Myocyte (in vitro differentiated cells): ENCODE measurements at places on chromosomes 2 and 18.
A peak's percentile ranks its signal among the peaks of the same experiment; 100 is the strongest.

DNA sequence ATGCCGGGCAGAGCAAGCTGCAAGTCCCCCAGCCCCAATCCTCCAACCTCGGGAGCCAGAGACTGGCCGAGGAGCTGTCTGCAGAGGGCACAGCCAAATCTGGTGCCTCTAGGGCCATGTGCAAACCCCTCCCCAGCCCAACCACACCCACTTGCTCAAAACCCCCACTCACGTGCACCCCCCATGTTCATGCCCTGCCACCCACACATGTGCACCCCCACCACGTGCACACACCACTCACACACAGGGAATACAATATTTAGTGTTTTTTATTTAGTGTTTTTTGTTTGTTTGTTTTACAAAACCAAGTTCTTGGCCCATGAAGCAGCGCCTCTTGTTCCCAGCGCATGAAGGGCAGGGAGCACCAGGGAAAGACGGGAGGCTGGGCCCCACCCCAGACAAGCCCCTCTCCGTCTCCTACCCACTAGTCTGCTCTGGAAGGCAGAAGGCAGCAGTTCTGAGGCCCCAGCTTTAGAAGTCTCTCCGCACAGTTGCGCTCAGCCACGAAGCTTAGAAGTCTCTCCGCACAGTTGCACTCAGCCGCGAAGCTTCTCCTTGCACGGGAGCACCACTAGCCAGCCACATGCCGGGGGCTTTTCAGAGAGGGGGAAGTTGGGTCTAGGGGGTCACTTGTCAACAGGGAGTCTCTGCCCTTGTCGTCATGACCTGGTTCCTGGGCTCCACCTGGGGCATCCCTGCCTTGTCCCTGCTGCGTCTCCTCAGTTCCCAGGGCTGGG lies 276.1 kb upstream of the HDAC4 start:
- DNase-seq = no peak

DNA sequence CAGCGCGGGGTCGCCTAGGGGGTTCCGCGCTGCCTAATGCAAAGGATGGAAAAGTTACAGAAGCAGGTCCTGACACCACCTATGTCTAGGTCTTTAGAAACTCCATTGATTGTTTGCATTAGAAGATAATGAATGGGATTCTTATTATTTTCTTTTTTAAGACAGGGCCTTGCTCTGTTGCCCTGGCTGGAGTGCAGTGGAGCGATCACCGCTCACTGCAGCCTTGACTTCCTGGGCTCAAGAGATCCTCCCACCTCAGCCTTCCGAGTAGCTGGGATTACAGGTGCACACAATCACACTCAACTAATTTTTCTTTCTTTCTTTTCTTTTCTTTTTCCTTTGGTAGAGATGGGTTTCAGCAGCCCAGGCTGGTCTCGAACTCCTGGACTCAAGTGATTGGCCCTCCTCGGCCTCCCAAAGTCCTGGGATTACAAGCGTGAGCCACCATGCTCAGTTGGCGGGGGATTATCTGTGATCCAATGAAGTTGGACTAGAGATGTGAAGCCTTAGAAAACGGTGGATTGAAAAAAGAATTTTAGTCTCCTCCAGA lies 761 bp upstream of the IDH1 start:
- DNase-seq = no peak

DNA sequence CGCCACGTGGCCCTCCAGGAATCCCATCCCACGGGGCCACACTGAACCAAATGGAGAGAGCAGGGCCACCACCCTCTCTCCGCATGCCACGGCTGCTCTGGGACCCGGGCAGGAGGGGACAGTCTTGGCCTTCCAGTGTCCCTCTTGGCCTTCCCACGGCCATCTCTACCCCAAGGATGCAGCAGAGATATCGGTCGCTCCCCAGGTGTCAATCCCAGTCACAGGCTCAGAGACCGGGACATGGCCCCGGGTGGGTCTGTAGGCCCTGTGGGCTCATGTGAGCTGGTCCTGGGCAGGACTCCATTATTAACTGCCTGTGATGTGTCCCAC lies 15.3 kb downstream of the CAPN10 start:
- no peak for DNase-seq

GRCh38 chr2:54332386-54332785 lies 76.4 kb upstream of the TSPYL6 start:
- DNase-seq = no peak

- no peak for DNase-seq
Measured at GRCh38 chr2:54750040-54750439, 26.6 kb downstream of the EML6 start.

DNA sequence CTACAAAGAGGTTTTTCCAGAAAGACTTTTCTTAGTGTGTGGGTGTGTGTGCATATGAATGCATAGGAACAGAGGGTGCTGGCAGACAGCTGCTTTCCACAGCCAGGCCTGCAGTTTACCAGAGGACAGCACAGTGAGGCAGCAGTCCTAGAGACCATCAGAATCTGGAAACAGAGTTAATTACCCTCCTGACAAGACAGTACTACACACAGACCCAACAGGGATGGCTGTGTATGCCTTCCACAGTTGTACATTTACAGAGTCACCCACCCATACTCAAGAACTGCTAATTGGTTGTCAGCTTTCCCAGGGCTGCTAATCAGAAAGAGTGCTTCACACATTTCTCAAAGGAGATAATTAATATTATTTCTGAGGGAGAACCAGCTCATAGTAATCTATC lies 104.7 kb downstream of the FEZ2 start:
- DNase-seq = no peak

DNA sequence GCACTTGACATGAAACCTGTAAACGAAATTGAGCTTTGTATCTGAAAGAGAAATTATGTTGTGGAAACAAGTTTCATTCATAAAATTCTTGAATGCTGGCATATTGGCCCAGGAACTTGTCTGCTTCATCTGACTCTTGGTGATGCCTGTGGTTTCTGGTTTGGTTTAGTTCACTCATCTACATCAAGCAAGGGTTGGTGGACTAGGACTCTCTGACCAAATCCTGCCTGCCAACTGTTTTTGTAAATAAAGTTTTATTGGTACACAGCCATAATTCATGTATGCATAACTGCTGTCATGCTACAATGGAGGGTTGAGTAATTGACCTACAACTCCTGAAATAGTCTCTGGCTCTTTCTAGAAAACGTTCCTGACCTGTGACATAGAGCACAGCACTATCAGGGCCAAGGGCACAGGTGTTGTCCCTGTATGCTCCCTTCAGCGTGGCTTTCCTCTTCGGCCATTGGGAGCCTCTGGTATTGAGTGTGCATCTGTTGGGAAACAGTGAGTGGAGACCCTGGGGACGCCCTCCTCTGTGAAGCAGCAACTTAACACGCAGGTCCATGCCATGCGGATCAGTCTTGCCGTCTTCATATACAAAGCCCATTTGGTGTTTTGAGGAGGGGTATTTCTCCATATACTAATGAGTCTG lies 226.3 kb downstream of the SH3RF3 start:
- DNase-seq = no peak

- DNase-seq = no peak
Measured at GRCh38 chr2:84821806-84822205, 59.1 kb downstream of the TRABD2A start.

DNA sequence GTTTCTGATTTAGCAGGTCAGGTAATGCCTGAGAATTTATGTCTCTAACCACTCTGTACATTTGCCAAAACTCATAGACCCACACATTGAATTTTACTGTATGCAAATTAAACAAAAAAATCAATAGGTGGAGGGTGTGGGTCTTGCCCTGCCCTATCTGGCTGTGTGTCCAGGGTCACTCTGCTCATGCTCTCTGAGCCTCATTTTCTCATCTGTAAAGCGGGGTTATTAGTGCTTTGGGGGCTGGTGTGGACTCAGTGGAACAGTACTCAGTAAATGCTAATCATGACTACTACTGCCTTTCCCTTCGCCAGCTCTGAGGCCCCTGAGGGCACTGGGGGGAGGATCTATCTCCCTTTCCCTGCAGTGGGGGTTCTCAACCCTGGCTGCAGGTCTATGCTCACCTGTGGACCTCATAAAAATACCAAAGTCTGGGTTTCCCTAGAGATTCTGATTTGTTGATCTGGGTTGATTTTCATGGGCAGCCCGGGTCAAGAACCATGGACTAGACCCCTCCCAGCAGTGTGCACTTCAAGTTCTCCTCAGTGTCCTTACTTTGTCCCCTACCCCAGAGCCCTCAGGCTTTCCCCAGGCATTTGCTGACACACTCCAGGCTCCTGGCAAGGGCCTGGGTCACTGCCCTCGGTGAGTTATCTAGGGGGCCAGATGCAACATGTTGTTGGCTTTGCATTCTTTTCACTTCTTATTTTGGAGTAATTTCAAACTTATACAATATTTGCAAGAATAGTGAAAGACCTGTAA lies 27.5 kb downstream of the MTHFD2 start:
- no peak for DNase-seq

DNA sequence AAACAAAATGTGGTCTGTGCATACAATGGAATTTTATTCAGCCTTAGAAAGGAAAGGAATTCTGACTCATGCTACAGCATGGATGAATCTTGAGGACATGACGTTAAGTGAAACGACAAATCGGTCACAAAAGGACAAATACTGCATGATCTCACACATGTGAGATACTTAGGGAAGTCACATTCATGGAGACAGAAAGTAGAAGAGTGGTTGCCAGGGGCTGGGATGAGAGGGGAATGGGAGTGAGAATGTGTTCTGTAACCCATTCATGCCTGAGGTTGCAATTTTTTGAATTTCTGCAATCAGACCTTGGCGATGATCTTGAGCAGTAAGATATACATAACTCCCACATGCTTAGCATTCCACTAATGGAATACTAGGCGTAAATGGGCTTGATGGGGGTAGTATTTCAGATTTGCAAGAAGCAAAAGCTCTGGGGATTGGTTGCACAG lies 22.0 kb downstream of the FHL2 start:
- DNase-seq = no peak

DNA sequence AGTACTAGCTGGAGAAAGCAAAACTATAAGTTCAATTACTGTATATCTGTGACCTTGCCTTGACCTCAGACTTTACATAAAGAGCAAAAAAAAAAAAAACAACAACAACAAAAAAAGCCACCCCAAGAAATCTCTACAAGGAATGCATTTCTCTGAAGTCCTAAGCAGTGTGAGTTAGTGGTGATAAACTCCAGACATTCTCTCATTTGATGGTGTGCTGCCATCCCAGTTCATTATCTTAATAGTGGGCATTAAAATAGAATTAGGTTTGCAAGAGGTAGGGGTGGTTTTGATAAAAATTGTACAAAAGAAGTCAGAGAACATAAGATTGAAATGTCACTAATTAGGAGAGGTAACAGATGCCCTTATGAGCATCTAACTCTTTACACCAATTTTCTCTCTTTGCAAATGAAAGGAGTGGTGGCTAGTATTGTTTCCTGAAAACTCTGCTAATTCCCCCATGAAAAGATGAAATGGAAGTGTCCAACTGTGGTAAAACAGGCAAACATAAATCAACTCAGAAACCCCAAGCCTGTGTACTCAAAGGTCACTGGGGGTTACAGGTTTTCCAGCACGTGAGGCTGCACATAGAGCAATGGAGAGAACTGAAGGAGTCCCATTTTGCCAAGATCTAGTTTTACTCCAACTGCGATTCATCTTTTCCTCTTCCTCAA lies 131.9 kb downstream of the MEIS1 start:
- DNase-seq = no peak

- DNase-seq = peak; percentile 99
Measured at GRCh38 chr2:216774620-216775019, 79.3 kb upstream of the IGFBP5 start.

GRCh38 chr2:33786881-33787280 lies 187.8 kb upstream of the FAM98A start:
- no peak for DNase-seq

DNA sequence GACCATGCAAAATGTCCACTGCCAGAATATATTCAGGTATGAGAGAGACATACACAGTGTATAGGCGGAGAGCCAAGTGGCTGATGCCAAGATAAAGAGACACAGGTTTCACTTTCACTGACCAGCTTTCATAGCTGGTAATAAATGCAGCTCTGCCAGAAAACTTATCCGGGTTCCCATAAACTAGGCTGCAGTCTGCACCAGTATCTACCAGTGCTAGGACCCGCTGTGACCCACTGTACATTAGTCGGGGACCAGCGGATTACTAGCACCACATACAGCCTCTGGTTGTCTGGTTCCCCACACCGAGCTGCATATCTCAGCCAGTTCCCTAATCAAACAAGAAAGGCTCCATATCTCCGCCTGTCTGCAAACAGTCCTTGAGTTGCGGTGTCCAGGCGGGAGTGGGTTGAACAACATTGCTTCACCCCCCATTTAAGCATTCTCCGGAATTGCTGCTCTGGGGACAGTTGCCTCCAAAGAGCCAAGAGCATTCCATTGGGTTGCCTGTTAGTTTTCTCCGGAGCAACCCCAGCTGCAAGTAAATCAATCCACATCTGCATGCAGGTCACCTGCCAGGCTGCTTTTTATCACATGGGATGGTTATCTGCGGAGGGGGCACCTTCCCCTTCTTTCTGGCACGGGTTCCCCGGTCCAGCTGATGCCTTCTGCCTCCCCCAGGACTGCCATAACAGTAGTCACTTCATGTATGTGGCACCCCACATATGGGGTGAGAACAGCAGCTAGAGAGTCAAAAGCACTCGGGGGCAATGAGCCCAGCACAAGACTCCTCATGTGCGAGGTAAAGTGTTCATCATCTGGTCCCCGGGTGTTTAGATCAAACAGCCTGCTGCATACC lies 18.0 kb upstream of the KLHL23 start:
- no peak for DNase-seq

- DNase-seq = no peak
Measured at GRCh38 chr2:206764673-206765241, 371 bp downstream of the MDH1B start.

DNA sequence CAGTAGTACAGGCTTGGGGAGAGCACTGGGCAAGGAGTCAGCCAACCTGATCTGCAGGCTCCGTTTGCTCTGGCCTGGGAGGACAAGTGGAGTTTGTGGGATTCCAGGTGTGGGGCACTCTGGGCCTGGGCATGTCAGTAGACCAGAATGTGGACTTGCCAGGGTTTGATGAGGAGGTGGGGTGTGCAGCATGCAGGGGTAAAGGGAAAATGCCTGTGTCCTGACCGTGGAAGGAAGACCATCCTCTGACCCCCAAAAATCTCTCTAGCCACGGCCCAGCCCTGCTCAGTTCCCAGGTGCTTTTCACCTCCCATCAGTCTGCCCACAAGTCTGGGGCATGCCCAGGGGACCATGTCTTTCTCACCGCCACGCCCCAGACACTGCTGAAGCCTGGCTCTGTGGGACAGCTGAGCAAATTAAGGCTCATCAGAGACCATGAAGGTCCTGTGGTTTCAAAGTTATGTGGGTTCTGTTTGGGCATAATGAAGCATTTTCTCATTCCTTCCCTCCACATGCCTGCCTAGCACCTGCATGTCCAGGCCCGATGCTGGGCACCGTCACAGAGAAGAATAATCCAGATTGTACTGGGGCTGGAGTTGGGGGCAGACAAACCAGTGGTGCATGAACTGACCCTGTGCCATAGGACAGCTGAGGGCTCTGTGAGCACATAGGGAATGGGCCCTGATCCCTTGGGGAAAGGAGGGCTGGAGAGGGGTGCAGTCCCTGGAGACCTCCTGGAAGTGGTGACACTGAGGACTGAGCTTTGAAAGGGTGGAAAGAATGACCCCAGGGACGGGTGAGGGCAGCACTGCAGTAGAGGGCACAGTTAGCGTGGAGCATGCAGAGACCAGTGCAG lies 6.5 kb upstream of the KCNF1 start:
- DNase-seq = peak; percentile 49

- no peak for DNase-seq
Measured at GRCh38 chr2:112750560-112750843, 13.9 kb downstream of the CKAP2L start.

- no peak for DNase-seq
Measured at GRCh38 chr2:20957788-20958525, 85.9 kb downstream of the APOB start.
